NCI-H1105 (cell line): ENCODE measurements at places on chromosomes 16 and 17.

GRCh38 chr16:12901597-12902461, at the start of gene SHISA9:
Gene SHISA9, plus strand, starts transcription at chr16:12901598.
- no peak for DNase-seq

DNA sequence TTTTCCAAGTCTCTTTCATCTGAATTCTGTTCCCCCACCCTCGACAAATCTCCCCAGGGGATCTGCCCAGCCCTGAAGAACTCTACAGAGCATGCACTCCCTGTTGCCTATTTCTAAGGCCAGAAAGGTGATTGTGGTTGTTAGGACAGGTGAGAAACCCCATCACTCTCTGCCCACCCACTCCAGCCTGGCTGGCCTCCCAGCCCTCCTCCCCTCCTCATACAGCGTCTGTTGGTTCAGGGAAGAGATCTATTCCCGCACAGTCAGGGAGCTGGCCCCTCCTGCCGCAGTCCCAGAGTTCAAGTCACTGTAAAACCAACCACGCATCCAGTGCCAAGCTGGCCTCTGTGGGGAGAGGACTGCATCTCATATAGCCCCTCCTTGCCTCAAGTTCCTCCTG, 98.7 kb downstream of the KCNJ12 start:
- no peak for DNase-seq

DNA sequence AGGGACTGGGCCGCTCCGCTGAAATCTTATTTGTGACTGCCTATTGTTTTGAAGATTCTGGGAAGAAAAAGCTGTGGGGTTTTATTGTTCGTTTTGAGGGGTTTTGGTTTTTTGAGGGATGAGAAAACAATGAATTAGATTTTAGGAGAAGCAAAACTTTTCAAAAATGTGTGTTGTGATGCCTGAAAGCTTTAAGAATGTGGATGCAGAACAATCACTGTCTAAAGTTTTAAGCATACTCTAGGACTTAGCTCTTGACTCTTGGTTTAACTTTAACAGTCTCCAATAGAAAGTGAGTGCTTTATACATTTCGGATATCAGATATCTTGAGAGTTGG, 899 bp downstream of the CFAP52 start:
- DNase-seq: no peak

DNA sequence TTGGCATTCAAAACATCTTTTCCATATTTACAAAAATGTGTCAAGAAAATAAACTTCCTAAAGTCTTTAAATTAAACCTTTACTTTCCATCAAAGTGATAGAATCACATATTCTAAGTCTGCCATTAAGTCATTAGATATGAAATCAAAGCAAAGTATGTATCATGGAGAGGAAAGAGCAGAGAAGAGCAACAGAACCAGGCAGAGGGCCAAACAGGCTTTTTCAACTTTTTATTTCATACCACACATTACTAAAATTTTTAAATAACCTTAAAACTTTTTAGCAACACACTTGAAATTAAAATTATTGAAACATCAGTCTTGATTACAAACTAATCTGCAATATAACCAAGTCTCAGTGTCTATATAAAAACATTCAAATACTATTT, 13.8 kb downstream of the SIAH1 start:
- DNase-seq: no peak

DNA sequence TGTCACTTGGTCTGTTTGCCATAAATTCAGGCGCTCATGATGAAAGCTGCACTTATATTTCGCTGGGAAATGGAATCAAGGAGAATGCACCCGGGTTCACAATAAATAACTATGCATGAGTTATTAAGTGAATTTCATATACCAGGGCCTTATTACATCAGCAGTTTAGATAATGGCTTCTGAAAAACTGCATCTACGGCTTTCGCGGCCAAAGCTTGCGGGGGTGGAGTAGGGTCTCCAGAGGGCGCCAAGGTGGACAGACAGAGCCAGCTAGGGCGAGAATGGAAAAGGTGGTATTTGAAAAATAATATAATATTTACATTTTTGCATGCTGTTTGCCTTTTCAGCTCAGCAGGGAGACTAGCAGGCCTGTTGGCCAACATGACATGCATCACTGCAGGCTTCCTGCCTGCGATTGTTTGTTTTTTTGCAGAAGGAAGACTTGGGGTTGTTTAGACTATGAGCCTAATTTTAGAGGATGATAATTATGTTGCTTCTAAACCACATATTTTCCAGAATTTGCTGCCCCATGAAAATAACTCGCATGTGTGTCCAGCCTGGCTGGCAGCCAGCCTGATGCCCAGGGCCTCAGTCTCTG, 173.8 kb upstream of the IRX3 start:
- no peak for DNase-seq

DNA sequence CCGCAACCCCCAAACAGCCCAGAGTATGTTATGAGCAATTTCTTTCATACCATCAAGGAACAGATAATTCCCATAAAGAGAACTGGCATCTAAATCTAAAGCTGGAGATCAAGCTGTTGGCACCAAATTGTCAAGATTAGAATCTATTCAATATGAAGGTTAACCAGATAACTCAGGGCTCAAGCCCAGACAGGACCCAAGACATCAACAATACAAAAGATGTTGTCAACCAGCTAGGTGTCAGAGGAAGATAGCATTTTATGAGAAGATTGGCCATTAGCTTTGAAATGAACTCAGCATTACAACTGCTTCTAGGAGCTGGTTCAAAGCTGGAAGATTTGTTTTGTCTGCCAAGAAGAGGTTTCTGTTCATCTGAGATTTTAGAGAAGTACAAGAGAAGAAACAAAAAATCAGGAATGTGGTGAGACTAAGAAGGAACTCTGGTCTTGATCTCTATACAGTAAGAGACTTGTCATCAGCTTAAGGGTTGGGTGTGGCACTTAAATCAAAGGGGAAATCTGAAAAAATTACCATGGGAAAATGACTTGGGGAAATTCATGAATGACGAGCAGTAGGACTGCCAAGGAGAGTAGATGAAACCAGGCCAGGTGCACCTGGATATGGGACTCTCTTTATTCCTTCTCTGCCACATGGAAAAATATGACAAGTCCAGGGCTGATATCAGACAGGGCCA, 64.2 kb upstream of the COX10 start:
- DNase-seq: no peak

DNA sequence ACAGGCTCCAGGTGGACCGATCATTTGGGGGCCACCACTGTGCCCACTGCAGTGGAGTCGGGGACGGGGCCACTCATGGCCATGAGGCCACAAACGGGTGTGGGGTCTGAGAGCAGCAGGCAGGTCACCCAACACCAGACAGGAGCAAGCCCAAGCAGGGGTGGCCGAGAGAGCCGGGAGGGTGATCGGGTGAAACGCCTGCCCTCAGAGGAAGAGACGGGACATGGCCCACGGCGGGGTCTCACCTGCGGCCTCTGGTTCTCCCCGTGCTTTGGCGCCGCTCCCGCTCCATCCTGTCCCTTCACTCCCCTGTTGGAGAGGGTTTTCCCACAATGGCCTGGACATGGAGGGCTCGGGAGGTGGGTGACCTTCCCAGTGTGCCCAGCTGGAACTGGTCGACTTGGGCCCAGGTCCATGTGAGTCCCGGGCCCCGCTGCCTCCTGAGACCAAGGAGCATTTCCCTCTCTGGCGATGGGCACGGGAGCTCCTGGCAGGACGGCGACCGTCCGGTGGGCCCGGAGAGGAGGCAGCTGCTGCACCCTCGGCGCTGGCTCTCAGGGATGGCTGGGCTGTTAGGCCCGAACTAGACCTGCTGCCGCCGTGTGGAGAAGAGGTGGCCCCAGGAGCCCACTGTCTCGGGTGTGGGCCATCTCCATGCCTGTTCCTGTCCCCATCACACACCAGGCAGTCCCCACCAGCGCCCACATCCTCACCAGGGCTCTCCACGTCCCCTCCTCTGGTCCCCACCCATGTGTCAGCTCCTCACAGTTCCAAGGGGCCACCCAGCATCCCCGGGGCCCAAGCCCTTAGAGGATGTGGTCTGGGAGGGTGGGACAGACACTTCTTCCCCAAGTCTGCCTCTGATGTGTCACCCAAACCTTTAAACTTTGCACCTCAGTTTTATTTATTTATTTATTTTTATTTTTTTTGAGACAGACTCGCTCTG, 13.4 kb upstream of the BAHCC1 start:
- DNase-seq: no peak

- no peak for DNase-seq
These were observed 49.4 kb upstream of the CDC42EP4 start for GRCh38 chr17:73360961-73361761.

GRCh38 chr16:69219279-69219678, 32.3 kb downstream of the SNTB2 start:
- DNase-seq: no peak

DNA sequence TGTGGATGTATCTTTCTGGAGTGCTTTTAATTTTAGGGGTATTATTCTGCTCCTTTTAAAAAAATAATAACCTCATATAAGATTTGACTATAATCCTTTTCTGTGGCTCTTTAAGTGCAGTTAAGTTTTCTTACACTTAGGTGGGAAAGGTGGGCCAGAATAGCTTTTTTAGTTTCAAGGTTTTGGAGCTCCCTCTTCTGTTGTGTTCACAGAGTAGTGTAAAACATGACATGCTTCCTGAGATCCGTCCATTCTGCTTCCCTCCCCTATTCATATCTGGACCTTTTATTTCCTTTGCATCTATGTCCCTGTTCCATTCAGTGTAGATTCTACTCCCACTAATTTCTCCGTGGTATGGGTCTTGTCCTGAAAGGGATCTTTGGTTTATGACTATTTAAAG, 12.8 kb downstream of the LRRC36 start:
- DNase-seq: no peak

GRCh38 chr17:73851091-73851490, 206.8 kb upstream of the SDK2 start:
- DNase-seq: no peak

DNA sequence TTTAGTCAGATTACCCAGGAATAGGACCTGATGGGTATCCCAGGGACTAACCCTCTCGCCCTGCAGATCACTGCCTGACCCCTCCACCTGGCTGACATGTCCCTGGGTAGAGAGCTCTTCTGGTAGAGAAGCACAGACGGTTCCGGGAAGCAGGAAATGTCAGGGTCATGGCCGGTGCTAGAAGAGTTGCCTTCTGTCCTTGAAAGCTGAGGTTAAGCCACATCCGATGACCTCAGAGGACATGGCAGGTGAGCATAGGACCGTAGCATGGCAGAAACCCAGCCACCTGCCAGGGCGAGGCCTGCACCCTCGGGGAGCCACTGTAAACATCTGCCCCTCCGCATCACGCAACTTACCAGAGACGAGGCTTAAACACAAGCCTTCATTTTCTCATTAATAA, 483.7 kb downstream of the SOX9 start:
- DNase-seq: no peak

DNA sequence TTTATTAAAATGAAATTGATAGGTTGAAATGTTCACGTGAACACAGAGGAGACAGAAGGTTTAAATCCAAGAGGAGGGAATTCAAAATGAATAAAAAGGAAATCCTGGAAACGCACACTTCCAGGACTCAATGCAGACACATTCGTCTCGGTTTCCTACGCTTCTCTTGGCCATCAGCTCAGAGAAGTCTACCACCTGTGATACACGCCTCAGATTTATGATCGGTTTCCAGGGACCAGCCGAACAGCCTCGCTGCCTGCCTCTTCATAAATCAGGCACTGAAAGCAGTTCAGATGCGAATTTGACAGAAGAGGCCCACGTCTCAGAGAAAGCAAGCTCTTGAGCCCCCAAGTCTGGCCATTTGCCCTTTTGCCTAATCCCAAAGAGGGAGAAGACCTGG, 125.5 kb upstream of the IRX3 start:
- DNase-seq: no peak

DNA sequence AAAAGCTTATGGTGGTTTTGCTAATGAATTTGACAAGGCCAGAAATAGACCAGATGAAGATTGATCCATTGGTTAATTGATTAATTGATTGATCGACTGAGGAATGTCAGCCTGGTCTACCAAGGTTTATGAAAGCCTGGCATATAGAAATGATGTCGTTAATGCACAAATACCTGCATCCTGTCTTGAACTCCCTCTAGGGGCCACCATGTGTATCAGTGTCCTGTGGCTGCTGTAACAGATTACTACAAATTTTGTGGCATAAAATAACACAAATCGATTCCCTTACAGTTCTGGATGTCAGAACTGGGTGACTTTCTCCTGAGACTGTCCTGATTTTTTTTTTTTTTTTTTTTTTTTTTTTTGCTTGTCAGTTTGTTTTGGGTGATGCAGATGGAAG, 553.2 kb downstream of the MAF start:
- DNase-seq: no peak

GRCh38 chr17:72846399-72846798, 246.1 kb downstream of the SLC39A11 start:
- DNase-seq: no peak

GRCh38 chr16:52436339-52437276, 110.3 kb downstream of the TOX3 start:
- DNase-seq: peak; percentile 43

GRCh38 chr17:81059026-81059425, 24.1 kb downstream of the BAIAP2 start:
- DNase-seq: no peak

GRCh38 chr17:8847891-8848290, 19.6 kb downstream of the PIK3R6 start:
- DNase-seq: no peak

DNA sequence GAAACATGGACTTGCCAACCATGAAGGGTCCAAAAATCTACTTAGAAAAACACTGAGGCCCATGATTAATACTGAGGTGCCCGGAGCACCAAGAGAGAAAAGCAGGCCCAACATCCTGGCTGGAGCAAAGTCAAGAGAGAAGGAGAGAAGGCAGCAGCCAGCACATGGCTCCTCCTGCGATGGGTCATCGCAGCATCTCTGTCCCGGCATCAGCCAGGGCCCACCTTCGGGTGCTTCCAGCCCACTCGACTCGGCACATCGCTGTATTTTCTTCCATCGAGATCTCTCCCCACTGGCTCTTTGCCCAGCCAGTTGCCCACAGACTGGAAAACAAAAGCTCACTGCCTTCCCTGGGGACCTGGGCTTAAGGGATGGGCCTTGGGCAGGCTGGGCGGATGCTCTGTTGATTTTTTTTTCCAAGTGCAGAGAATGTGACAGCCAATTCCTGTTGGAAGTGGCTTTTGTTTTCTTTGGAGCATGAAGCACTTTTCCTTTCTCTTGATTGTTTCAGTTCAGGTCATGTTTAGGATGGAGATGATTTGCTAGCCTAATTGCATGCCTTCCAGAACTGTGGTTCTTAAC, 58.1 kb downstream of the CYB5B start:
- DNase-seq: peak; percentile 56

GRCh38 chr16:50519001-50519400, 29.2 kb upstream of the NKD1 start:
- DNase-seq: no peak

GRCh38 chr16:57104706-57105105, 12.3 kb downstream of the CPNE2 start:
- DNase-seq: no peak

GRCh38 chr17:37220607-37220953, 155.2 kb upstream of the C17orf78 start:
- DNase-seq: peak; percentile 35

GRCh38 chr17:17186551-17187505, 19.3 kb downstream of the PLD6 start:
- no peak for DNase-seq

GRCh38 chr16:27650073-27650701, 100.2 kb downstream of the KATNIP start:
- no peak for DNase-seq
